ENCODE measurements at places on chromosomes 3 and 15. TPM values are rescaled to one million over a fixed set of nuclear protein-coding genes. Genes with fewer than 3 reads are reported as not detected.

GRCh38 chr3:61848885-61849284 lies 287.5 kb downstream of the PTPRG start:
- DNase-seq: no peak

DNA sequence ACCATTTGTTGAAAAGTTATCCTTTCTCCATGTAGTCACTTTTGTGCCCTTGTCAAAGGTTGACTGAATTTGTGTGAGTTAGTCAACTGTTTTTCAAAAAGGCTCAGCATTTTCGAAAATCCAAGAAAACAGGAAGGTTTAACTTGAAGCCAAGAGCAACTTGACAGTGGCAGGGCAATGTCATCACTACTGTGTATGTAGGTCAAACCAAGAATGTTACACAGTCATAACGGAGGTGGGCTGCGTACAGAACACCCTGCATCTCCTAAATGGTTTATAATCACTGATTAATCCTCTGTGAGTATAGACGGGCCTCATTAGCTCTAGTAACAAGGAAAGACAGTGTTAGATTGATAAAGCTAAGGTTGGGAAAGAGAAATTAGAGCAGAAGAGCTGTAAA lies 1064.9 kb downstream of the FHIT start:
- no peak for DNase-seq

DNA sequence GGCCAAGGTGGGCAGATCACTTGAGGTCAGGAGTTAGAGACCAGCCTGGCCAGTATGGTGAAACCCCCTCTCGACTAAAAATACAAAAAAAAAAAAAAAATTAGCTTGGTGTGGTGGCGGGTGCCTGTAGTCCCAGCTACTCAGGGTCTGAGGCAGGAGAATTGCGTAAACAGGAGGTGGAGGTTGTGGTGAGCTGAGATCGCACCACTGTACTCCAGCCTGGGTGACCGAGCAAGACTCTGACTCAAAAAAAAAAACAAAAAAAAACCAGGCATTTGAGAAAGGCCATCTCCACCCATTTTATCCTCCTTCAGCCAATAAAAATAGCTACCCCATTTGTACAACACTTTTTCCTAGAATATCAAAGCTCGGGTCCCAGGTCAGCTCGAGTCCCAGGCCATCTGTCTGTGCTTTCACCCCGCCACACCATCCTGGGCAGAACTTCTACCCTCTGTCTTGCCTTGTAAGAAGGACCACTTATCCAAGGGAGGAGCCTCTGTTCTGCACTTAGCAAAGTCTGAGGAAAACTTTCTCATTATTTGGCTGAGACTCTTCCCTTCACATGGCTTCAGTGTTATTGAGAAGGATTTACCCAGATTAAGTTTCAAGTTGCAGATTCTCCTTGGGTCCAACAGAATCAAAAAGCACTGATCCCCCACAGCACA lies 99.1 kb downstream of the MESD start:
- no peak for DNase-seq

- DNase-seq: no peak
Observed at GRCh38 chr15:42973114-42973513, 52.5 kb upstream of the TTBK2 start.

DNA sequence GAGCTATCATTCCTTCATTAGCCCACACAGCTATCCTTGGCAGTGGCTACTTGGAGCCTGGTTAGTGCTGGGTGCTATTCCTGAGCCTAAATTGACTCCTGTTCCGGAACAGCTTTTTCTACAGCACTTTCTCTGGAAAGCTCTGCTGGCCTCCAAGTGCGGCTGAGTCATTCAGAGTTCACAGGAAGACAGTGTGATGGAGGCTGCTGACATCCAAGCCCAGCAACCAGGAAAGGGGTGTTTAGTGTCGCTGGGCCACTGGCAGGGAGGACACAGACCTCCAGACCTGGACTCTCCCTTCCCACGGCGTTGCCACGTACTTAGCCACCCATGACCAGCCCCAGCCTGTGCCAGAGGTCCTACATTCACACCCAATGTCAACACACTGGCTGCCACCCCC lies 28.7 kb downstream of the CACNA2D2 start:
- no peak for DNase-seq

DNA sequence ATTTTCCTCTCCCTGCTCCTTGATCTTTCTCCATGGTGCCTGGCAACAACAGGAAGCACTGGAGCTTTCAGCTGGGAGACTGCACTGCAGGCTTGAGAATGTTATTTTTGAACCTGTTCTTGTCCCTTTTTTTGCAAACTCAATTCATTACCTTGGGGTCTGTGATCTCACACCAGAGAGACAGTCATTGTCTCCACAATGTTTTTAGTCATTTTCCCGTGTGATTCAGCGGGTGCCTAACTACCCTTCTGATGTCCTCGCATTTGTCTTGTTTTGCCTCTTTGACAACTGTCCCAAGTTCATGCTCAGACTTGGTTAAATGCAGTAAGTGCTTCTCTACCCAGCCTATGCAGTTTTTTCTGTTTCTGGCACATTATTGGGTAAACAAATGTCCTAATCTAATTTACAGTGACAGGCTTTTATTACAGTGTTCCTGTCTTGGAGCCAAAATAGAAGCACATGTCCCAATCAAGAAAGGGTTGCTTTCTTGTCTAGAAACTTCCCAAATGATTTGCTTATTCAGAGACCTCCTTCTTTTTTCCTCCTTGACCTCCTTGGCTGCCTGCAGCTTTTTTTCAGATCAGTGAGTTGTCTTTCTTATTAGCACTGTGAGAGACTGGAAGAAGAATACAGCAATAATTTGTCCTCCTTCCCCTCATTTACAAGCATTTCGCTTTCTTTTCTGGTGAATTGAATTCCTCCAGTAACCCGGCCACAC lies 162.4 kb downstream of the NSUN3 start:
- no peak for DNase-seq

DNA sequence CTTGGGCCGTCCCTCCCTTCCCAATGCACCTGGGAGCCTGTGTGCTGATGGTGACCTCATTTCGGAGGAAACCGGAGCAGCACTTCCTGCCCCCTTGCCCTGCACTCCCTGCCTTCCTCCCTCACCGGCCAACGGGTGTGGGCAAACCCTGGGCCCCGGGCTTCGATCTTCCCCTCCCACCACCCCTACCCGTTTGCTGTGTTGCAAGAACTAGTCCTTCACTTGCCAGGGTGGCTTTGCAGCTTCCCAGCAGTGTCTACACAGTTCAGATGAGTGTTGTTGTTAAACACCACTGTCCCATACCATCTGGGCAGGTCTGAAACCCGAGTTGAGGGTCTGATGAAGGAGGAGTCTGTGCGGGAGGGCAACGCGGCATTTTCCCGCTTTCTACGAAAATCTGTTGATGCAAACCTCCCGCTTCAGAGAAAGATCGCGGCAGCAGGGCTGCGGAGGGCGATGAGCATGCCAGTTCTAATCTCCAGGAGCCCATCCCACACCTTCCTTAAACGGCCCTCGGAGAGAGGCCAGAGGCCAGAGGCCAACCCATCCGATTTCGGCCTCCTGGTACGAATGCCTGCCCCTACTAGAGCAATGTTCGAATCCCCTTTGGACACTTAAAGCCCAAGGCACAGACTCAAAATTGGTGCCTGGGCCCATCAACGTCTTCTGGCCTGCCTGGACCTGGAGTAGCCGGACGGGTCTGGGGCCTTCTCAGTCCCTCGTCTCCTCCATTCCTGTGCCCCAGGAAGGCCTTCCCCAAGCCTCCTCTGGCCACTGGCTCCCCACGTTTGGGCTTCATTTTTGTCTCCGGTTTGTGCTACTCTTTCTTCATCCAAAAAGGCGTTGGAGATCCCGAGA lies 35.7 kb upstream of the POLG start:
- no peak for DNase-seq

GRCh38 chr3:148975248-148975647 lies 16.1 kb upstream of the GYG1 start:
- DNase-seq: no peak

- no peak for DNase-seq
Observed at GRCh38 chr3:24867783-24868182, 373.1 kb upstream of the THRB start.

Gene PRR23C
- not detected for total RNA-seq

Gene NME9
- total RNA-seq: 2.3 TPM

Gene CAMK2N2
- 3.4 TPM for total RNA-seq

Gene SCAMP5
- total RNA-seq: 51.3 TPM
